ENCODE measurements at places on chromosomes 1 and 21. TPM values are rescaled to one million over a fixed set of nuclear protein-coding genes. Genes with fewer than 3 reads are reported as not detected.

DNA sequence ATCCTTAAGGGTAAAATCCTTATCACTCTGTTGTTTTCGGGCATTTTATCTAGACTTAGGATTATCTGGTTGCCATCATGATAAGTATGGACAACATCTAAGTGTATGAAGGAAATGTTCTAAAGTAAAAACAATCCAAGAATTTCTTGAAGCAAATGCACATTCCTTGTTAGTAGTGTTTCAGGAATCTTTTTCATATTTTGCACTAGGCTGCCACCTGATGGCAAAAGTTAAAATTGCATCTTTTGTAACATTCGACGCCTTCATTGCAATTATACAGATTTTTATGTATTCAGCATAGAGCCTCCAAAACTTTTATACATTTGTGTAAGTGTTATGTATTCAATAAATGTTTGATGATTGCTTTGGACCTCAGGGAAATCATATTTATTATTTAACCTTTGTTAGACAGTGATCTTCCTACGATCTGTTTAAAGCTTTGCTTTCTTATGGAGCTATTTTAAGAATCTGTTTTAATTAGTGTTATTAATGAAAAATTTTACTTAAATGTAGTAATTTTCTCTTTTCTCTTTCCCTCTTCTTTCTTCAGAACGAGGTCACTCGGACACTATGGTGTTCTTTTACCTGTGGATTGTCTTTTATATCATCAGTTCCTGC lies 49.4 kb upstream of the KIAA1614 start:
- DNase-seq: peak; percentile 38

The PDE9A gene
- polyA plus RNA-seq: not detected

The CORT gene
- not detected for polyA plus RNA-seq

DNA sequence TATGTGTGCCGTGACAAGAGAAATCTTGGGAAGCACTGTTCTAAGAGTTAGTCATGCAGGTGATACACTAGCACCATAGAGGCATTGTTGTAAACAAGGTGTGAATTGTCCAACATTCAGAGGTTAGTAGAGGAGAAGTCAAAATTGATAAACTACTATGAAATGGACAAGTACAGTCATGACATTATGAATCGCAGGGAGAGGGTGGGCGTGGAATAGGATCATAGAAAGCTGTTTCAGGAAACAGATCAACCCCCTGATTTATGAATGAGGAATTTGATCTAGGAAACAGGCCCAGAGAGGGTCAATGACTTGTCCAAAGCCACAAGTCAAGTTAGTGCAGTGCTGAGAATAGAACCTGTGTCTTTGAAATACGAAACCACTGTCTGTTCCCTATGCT lies 58.5 kb upstream of the LAX1 start:
- no peak for DNase-seq

- no peak for DNase-seq
Observed at GRCh38 chr1:65694126-65694525, 98.6 kb upstream of the PDE4B start.

DNA sequence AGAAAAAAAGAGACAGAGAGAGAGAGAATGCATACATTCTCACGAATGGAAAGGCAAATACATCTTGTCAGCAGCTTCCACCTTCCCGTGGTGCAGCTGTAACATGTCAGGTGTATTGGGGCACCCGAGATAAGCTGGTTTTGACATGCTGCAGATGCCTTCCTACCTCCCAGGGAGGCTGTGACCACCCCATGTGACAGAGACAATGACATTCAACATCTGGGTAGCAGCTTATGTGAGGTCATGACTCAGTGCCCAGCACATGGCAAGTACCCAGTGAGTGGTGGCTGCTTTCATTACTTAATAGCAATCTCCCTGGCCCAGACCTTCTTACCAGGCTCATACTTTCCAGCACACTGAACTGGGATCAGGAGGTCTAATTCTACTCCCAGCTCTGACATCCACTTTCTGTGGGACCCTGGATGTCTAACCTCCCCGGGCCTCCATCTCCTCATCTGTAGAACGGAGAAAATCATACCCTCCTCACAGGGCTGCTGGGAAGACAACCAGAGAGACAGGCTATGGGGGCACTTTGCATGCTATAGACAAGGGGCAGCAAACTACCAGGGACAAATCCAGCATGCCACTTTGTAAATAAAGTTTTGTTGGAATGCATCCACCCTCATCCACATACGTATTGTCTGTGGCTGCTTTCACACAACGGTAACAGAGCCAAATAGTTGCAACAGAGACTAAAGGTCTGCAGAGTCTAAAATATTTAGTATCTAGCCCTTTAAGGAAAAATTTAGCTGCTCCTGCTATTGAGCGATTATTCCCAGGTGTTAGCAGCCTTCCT lies 38.5 kb upstream of the ZBTB40 start:
- DNase-seq: no peak

- no peak for DNase-seq
Observed at GRCh38 chr1:195763907-195764374, 844.3 kb downstream of the KCNT2 start.

The EIF4G3 gene
- polyA plus RNA-seq: 36.3 TPM

DNA sequence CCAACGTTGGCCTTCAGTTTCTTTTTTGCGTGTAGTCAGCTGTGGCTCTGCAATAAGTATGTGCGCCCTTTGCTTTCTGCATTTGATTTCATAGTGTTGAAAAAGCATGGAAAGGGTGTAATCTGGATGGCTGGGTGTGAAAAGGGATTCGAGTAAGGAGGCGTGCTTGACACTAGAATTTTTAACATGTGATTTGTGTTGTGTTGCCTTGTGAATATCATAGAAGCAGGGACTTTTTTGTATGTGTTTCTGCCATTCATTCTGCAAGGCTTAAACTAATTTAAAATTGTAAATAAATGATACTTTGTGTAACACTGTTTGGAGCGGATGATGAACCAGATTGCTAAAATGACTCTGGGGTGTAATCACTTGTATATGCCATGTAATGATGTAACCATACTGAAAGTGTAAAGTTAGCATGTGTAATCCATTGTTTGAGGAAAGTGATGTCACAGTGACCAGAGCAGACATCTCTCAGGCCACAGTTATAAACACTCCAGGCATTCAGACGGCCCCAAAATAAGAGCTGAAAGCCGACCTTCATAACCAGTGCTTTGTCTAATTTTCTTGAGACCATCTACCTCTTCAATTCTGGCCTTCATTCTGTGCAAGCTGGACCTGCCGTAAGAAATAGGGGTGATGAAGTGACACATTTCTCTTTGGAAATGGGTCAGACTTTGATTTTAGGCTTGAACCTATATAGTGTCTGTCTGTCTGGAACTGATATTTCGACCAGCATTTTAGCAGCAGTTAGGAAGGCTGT lies 618 bp downstream of the SH3BGR start:
- DNase-seq: no peak

The OR6K3 gene
- polyA plus RNA-seq: 0.20 TPM

DNA sequence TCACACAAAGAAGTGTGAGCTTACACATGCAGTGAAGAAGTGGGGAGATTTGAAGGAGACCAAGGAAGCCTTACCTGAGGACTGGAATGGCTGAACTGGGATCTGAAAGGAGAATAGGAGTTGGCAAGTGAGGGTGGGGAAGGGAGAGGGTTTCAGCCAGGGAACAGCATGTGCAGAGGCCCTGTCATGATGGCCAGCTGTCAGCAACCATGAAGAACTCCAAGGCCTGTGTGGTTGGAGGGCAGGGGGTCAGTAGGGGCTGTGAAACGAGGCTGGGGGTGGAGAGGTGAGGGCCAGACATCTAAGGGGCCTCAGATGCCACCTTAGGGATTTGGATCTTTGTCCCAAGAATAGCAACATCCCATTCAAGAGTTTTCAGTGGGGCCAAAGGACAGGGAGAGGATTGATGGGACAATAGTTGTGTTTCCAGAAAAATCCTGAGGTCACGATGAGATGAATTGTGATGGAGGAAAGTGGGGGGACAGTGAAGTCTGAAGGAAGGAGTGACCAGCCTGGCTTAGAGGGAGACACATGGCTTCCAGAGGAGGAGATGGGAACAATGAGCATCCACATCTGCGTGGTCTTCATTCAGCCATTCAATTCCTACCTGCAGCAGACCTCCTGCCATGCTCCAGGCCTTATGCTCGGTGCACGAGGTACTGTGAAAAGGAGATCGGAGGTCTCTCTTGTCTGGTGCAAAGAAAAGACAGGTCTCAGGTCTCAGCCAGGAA lies 187.6 kb downstream of the MATN1 start:
- no peak for DNase-seq

DNA sequence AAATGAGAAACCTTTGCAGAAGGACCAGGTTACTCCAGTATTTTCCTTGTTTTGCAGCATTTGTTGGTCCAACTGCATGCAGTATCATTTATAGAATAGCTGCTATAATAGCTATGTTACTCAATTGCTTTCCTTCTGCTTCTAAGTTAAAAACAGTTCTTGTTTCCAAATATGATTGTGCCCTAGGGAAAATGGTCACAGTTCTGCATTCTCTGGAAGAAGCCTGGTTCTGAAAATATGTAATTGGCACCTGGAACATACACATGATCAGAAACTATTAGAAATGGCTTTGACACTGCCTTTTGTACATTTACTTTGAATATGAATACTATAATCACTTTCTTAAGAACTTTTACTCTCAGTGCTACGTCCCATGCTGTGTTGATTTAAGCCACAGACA lies 33.6 kb downstream of the HENMT1 start:
- no peak for DNase-seq

The NKAIN1 gene
- polyA plus RNA-seq: 0.04 TPM

DNA sequence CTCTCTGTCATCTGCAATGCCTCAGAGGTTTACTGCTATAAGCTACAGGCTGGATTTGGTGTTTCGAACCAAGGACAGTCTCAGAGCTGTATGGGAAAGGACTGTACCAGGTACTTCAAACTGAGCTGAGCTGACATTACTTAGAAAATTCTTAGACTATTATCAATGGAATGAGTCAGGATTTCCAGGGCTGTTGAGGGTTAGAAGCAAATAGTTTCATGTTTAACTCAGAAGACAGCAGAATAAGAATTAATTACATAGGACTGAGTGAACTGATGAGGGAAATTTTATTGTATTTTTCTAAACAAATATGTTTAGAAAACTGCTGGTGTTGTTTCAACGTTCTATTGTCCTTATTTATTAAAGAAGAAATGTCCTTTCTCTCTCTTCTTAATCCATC lies 74.3 kb upstream of the CAPZB start:
- no peak for DNase-seq

The SLAMF8 gene
- not detected for polyA plus RNA-seq

The OXCT2 gene
- 0.05 TPM for polyA plus RNA-seq

- DNase-seq: no peak
Observed at GRCh38 chr1:184882957-184883815, 91.1 kb downstream of the NIBAN1 start.

The ADCY10 gene
- 0.11 TPM for polyA plus RNA-seq

The OR2T2 gene
- polyA plus RNA-seq: not detected

GRCh38 chr1:239575113-239575512 lies 188.7 kb downstream of the CHRM3 start:
- DNase-seq: no peak

Measured in K562 (cell line).